ENCODE measurements at places on chromosomes 1 and 21.

- no peak for DNase-seq
Measured at GRCh38 chr1:41110286-41110685, 88.8 kb upstream of the SLFNL1 start.

- no peak for DNase-seq
Measured at GRCh38 chr1:208127792-208128529, 116.2 kb downstream of the PLXNA2 start.

DNA sequence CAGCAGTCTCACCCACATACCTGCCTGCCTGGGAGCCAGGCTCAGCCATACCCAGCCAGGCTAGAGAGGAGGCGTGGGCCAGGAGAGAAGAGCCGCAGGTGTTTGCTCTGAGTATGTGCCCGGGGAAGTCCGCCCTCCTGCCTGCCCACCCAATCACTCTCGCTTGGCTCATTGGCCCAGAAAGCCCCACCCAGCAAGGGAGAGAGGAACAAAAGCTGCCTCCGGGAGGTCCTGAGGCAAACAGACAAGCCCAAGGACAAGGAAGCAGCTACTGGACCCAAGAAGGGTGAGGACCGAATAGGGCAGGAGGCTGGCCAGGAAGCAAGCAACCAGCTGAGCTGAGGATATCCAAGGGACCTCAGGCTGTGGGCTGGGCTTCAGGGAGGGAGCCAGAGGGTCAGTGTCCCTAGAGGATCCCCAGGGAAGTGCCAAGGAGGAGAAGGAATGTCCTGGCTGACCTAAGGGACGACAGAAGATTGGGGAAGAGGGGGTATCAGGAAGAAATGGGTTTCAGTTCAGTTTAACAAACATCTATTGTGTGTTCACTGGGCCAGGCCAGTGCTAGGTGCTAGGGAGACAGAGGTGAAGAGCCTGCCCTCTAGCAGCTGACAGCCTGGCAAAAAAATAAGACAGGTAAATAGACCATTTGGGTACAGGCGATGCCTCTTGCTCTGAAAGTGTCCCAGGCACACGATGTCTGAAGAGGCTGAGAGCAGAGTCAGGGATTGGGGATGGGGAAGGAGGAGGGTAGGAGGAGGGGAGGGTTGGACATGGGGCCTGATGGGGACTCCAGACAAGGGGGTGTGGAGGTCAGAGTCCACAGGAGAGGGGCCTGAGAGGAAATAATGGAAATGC lies at the start of gene GJB4:
Gene GJB4 (plus strand): TSS at position 238 of the 855 bp plus-strand sequence. CDS start 1,515 bp downstream, outside the sequence.
- no peak for DNase-seq

- DNase-seq, result no peak
Measured at GRCh38 chr21:45822429-45823099, 159.0 kb upstream of the COL6A1 start.

- no peak for DNase-seq
Measured at GRCh38 chr1:183219616-183220009, 33.5 kb downstream of the LAMC2 start.

GRCh38 chr1:222346955-222347354 lies 200.9 kb downstream of the HHIPL2 start:
- no peak for DNase-seq

GRCh38 chr1:159678939-159679338 lies 35.5 kb downstream of the CRP start:
- DNase-seq, result no peak

DNA sequence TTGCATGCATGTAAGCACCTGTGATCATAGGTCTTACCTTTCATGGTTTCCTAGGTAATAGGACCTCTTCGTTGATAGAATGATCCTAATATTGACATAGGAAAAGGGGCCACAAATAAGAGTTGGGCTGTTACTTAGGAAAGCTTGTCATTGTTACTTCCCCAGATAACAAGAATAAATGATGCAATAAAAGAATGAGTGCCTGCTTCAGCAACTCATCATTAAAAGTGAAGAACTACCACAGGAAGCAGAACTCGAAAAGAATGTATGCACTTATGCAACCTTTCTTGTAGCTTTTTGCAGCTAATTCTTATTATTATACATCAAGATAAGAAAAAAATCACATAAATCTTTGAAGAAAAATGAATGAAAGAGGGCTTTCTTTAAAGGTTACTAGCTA lies 548.6 kb downstream of the LTN1 start:
- no peak for DNase-seq

GRCh38 chr1:21703318-21703963 lies 34.3 kb upstream of the RAP1GAP start:
- no peak for DNase-seq

GRCh38 chr1:245215071-245215470 lies 60.3 kb downstream of the KIF26B start:
- no peak for DNase-seq

DNA sequence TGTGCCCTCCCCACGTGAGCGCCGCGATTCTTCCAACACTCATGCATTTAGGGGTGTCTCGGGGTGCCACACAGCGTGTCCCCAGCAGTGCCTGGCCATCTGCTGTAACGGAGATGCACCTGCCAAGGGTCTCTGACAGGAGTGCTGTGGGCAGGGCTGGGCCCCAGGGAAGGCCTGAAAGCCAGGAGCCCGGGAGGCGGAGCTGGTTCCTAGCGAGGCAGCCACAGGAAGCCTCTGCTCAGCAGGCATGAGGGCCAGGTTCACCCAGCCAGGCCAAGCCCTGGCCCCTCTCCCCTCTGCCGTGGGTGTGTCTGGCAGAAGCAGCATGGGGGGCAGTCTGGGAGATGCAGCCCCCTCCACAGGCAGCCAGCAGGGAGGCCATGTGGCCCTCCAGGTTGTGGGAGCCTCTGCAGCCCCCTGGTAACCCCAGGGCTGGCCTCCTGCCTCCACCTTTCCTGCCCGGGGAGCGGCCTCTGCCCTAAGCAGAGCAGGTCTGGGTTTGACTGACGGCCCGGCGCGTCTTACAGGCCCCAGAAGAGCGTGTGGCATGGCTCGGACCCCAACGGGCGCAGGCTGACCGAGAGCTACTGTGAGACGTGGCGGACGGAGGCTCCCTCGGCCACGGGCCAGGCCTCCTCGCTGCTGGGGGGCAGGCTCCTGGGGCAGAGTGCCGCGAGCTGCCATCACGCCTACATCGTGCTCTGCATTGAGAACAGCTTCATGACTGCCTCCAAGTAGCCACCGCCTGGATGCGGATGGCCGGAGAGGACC lies 30.4 kb downstream of the SLC19A1 start:
- DNase-seq, result no peak

DNA sequence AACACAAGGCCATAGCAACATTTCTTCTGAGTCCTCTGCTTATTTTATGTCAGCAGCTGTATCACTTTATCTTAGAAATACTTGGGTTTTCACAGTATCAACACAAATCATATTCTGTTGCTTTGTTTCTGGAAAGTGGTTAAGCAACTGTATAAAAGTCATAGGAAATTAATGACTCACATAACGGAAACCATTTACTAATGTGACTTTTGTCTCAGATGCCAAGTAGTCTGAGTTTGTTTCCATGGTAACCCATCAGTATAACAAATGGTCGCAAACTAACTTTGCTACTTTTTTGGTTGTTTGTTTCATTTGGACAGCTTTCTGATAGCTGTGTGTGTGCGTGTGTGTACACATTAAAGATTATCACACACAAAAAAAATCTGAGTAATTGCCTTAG lies 31.1 kb downstream of the EEIG2 start:
- DNase-seq, result no peak

DNA sequence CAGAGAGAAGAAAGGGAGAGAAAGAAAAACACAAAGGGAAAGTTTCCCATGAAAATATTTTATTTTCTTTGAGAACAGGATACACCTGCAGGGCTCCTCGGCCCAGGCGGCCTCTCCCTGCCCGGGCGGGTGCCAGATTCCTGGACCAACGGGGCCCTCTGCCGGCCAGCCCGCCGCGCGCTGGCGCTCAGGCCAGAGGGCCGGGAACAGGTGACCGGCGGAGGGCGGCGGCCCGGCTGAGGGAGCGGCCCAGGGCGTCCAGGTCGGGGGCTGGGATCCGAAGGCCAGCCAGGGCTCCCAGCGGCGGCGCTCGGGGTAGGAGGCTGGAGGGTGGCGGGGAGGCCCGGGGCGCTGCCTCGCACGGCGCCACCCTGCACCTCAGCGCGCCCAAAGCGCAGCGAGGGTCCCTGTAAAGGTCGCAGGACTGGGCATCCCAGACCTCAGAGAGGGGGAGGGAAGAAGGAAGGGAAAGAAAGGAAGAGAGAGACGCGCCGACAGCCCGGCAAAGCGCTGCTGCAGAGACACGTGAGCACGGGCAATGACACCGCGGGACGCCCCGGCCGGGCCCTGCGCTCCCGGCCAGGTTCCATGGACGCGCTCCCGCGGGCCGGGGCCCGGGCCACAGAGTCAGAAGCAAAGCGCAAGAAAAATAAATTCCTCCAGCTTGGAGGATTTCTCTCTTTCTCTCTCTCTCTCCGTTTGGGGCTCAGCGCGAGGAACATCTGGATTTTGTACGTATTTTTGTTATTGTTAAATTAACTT lies 927 bp downstream of the WNT9A start:
- peak; percentile 78 for DNase-seq

GRCh38 chr1:179121159-179121938 lies 39.5 kb downstream of the TOR3A start:
- peak; percentile 64 for DNase-seq

- DNase-seq, result no peak
Measured at GRCh38 chr21:19490481-19490880, 1086.9 kb upstream of the TMPRSS15 start.

DNA sequence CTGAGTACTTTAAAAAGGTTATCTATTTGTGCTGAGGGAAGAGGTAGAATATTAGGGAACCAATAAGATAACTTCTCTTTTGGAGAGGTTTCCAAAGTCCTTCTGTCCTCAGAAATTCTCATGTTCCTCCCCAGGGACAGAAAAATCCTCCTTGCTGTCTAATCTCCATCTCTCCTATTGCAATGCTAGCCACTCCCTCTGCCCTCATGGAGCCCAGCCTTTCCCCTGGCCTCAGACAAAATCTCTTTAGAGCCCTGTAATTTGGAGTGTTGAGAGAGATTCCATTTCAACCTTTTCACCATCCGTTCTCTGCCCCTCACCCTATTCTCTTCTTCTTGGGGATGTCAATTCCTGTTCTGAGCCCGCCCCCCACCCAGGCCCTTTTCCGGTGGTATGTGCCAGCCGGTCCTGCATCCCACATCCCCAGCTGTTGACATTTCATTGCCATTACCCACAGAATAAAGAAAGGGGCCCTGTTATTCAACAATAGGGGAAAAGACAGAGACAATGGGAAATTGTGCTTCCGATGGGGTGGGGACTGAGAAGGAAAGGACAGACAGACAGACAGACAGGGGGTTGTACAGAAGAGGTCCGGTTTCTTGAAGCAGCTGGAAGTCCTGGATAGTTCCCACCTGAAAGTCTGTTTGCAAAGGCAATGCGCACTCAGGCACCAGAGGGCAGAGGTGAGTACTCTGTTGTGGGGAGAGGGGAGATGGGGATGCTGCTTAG lies at the start of gene HAPLN2:
Gene HAPLN2 (plus strand): TSS at position 563 of the 729 bp plus-strand sequence. CDS start 4,076 bp downstream, outside the sequence.
- DNase-seq, result peak; percentile 52

DNA sequence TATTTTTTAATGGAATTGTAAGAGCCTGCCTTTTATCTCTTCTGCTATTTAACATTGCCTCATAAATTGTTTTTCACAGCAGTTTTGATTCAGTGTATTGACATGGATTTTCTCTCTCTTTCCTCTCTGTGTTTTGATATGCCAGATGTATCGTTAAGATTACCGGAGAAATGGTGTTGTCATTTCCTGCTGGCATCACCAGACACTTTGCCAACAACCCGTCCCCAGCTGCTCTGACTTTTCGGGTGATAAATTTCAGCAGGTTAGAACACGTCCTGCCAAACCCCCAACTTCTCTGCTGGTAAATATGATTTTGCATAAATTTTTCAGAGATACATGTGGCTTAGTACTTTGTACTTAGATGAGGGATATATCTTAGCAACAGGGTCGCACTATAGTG lies 23.1 kb upstream of the DYNLT5 start:
- DNase-seq, result peak; percentile 57

DNA sequence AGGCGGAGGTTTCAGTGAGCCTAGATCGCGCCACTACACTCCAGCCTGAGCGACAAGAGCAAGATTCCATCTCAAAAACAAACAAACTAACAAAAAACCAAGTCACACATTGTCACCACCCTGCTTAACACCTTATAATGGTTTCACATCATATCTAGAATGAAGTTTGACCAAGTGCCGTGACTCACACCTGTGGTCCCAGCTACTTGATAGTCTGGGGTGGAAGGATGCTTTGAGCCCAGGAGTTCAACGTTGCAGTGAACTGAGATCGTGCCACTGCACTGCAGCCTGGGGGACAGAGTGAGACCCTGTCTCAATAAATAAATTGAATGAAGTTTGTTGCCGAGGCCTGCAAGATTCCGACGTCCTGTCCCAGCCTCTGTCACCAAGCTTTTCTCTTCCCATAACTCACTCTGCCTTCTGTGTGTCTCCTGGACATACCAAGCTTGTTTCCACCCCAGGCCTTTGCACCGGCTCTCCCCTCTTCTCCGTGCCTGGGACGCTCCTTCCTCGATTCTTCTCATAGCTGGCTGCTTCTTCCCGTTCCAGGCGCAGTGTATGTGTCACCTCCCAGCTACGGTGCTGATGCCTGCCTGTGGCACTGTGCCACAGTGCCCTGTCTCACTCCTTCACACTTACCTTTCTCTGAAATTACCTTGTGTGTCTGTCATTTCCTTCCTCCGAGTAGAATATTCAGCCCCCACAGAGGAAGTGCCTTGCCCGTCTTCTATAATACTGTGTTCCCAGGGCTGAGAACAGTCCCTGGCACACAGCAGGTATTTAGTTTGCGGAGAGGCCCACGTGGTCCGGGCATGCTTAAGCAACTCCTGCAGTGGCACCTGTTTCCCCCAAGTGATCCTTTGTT lies 3.8 kb upstream of the SELENON start:
- DNase-seq, result peak; percentile 75

- peak; percentile 60 for DNase-seq
Measured at GRCh38 chr1:233904633-233905415, at the start of gene SLC35F3. Gene SLC35F3, plus strand, starts transcription at chr1:233904676.

- DNase-seq, result no peak
Measured at GRCh38 chr1:33984906-33985565, 121.2 kb downstream of the HMGB4 start.

DNA sequence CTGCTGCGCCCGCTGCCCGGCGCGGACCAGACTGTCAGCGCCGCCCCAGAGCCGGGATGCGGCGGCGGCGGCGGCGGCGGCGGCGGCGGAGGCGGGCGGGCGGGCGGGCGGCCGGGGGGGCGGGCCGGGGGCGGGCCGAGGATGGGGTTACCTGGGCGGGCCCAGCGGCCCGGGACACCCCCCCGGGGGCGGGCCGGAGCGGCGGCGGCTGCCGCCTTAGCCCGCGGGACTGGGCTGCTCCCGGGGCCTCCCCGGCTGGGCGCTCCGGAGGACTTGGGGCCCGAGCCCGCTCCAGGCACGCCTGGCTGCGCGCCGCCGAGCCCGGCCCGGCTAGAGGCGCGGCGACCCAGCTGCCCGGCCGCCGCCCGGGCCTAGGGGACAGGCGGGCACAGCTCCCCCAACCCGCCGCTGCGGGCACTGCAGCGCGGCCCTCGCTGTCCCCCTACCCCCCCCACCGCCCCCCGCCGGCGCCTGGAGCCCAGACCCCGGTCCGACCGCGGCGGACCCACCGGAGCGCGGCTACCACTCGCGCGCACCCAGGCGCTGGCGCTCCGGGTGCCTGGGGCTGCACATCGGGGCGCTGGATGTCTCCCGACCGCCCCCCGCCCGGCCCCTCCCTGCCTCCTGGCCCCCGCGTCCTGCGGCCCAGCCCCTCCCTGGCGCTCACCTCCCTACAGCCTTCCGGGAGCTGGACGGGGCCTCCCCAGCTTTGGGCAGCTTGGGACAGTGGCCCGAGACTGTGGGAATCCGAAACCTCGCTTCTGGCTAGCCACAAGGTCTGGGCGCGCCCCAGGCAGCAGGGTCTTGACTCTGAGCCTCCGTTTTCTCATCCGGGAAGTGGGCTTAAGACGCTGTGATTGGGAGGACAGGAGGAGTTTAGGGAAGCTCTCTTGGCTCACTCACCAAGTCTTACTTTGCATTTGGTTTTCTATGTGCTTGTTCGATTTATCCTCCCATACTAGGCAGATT lies at the start of gene WNT4:
Gene WNT4 (minus strand): TSS at position 33 of the 969 bp plus-strand sequence. CDS start 175 bp downstream, outside the sequence.
- peak; percentile 42 for DNase-seq

Measured in activated CD4-positive, alpha-beta T cell treated with anti-CD3 and anti-CD28 coated beads for 36 hours (primary cell).